ENCODE measurements at places on chromosomes 7 and 10. TPM values are rescaled to one million over a fixed set of nuclear protein-coding genes. Genes with fewer than 3 reads are reported as not detected.

- no peak for DNase-seq
These were observed 179.3 kb downstream of the PFKFB3 start for GRCh38 chr10:6382081-6382480.

Gene PSD
- 1.4 TPM for total RNA-seq

- DNase-seq, result no peak
These were observed 73.0 kb upstream of the PPP1R9A start for GRCh38 chr7:94834359-94834758.

GRCh38 chr7:142932386-142933091 is 1.0 kb downstream of the TRPV5 start:
- DNase-seq, result no peak

DNA sequence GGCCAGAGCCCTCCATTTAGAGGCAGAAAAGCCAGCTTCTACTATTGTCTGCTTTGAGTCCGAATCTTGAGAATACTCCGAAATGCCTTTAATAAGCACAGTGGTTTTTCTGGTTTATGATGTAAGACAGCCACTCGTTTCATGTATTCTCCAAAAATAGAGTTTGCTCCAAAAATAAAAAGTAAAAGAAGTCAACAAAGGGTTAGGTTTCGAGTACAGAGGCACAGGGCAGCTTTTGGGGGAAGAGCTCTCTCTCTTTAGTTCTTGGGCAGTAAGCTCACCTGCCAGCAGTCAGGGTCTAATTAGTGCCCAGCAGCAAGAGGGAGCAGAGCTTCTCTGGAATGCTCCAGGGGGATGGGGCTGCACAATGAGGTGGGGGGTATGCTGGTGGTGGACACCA is 20.2 kb downstream of the CREB3L2 start:
- no peak for DNase-seq

- no peak for DNase-seq
These were observed 10.6 kb upstream of the ZNF777 start for GRCh38 chr7:149471289-149471953.

Gene TEX47
- not detected for total RNA-seq

Gene FRAT2
- total RNA-seq, result 10.9 TPM

DNA sequence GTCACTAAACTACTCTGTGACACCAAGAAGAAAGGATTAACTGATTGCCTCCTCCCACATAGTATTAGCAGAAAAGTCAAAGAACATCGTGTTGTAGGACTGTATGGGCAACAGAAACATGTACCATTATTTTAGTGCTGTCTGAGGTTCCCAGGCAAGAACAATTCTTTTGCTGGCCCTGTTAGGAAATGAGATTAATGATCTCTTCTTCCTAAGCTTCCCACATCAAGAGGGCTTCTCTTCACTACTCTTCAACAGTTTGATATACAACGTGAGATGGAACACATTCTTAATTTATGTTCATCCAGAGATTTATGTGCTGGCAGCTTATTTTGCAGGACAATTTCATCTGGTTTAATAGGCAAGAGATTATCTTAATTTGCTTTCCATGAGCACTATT is 219.6 kb downstream of the DOCK4 start:
- DNase-seq, result no peak

Gene SRRM3
- not detected for total RNA-seq

Gene HOXA3
- total RNA-seq, result not detected
